ENCODE measurements at places on chromosomes 7 and 10.

DNA sequence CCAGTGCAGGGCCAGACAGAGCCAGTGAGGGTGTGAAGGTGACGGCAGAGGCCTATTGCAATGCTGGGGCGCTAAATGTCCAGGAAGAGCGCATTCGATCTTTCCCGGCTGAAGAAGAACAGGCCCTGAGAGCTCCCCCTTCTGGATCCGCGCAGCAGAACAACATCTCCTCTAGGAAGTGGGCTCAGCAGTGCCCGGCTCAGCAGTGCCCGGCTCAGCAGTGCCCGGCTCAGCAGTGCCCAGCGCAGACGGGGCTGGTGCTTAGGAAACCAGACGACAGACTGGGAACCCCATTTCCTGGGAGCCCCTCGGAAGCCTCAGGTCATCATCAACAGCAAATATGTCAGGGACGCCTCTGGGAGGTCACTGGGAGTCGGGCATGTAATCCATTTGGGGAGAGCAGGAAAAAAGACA lies 4.7 kb upstream of the NOS3 start:
- peak; percentile 21 for DNase-seq

DNA sequence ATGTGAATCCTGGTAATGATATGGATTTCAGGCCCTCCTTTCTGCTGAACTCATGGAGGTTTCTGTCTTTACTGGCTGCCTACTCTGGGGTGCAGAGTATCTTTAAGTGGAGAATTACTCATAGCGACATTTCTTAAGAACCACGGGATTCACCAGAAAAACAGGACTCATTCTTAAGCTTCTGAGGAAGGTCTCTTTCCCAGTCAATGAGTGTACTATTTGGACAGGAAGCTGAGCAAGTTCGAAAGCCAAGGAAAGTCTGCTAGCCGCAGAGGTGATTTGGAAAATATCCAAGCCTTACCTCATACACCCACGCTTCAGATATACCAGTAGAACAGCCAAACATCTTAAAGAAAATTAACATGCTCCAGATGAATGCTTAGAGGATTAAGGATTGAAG lies 377.6 kb upstream of the MYO3A start:
- no peak for DNase-seq

DNA sequence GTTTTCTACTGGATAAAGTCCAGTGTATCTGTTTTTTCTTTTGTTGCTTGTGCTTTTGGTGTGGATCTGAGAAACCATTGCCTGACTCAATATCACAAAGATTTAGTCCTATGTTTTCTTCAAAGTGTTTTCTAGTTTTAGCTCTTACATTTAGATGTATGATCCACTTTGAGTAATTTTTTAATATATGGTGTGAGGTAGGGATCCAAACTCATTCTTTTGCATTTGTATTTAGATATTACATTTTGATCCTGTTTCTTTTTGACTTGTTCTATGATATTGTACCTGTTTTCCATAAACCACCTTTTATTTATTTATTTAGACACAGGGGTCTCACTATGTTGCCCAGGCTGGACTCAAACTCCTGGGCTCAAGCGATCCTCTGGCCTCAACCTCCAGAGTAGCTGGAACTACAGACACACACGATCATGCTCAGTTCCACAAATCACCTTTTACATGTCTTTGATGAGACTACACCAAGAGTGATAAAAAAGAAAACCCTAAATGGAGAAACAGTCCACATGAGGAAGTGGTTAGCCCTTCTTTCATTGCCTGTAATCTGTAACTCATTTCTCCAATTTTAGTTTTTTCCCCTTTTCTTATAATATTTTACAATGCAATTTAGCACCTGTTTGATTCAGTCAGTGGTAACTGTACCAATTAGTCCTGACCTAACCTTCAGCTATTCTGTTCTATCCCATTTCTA lies 86.0 kb downstream of the SLC37A3 start:
- no peak for DNase-seq

DNA sequence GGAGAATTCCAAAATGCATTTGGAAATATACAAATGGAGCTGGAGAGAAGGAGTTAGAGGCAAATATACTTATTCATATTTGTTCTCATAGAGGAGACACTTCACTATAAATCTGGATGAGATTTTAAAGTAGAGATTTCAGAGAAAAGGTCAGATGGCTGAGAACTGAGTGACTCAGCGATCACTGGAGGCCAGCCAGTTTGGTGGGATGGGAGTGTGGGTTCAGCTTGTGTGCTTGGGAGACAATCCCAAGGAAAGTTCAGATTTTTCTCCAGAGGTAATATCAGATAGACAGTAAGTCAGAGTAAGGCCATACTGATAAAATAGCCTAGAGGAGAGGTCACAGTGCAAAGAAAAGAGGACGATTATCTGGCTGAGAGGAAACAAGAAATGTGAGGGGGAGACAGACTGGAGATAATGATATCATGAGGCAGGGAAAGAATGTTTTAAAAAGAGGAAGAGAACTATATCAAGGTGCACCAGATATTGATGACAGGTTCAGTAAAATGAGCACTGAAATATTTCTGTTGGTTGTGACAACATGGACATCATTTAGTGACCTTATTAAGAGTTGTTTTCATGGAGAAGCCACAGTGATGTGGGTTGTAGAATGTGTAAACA lies 67.0 kb downstream of the MDFIC start:
- no peak for DNase-seq

DNA sequence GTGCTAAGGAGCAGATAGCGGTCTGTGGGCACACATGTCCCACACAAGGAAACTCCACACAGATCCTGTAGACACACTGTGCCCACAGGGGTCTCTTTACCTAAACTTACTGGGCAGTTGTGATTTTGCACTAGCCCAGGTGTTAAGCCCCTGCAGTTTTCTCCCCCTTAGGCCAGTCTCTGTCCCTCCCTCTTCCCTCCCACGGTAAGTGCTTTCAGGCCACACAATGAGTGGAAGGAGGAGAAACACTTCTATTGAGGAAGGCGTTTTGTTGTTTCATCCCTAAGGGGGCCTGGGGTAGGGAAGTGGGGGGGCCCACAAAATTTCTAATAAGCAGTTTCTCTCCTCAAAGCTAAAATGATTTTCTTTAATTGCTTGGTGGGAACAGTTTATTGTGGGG lies 51.4 kb downstream of the FBXW4 start:
- DNase-seq: no peak

- no peak for DNase-seq
Measured at GRCh38 chr10:36943544-36943943, 181.9 kb upstream of the ANKRD30A start.

DNA sequence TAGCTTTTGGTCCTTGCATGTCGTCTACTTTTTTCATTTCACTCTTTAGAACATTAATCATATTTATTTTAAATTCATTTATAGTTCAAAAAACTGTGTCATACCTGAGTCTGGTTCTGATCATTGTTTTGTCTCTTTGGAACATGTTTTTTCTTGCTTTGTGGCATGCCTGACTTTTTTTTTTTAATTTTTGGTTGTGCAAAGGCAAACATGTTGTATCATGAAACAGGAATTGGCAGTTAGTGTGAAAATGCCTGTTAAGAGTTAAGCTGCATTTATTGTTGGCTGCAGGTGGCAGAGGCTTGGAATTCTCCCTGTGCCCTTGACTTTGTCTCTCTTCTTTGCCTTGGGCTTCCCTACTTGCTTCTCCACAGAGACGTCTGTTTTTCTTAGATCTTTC lies 525.0 kb upstream of the ADARB2 start:
- DNase-seq: no peak

- DNase-seq: no peak
Measured at GRCh38 chr7:926061-927030, 28.1 kb downstream of the ADAP1 start.

DNA sequence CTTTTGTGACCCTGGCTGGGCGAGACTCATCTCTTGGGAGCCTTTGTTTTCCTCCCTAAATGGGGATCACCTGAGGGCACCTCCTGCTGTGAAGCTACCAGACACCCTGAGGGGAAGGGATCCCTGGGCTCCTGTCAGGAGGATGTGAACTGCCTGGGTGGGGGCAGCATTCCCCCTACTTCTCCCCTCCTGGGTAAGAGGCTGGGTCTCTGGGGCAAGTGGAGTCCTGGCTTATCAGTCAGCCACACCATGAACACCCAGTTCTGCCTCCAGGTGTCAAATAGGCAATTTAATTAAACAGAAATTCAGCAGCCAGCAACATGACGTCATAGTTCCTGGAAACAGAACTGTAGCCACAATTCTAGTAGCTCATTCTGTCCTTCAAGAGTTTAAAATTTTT lies 97.7 kb upstream of the RET start:
- DNase-seq: peak; percentile 59

DNA sequence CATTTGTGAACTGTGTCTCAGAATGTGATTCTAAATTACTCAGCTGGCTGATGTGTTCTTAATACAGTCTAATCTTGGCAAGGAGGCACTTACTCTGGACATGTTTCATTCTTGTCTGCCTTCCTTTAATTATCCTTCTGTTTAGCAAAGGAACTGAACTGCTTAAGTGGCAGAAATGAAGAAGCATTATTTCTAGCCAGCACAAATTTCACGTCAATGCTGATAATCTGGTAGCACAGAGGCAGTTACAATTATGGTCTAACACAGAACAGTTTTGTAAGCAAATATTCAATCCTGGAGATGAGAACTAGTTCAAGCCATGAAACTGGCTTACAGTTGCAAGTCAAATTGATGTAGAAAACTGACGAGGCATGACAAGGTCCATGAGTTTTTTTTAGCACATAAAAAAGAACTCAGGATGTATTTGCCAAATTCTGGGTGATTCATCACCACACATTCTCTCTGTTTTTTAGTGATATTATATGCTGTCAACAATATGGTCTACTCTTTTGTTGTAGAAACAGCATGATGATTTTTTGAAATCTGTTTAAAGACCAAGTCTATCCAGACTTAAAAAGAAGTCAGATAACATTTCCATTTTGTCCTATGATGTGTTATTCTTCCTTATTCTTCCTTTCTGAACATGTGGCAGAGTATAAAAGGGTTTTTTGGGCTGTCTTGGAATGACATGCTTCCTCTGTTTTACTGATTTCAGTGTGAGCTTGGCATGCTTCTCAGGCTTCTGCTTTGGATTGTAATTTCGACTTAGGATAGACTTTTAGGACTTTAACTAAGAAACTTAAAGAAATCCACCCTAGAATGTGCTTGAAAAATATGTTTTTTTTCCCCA lies 154.8 kb downstream of the DNAJB9 start:
- DNase-seq: no peak

DNA sequence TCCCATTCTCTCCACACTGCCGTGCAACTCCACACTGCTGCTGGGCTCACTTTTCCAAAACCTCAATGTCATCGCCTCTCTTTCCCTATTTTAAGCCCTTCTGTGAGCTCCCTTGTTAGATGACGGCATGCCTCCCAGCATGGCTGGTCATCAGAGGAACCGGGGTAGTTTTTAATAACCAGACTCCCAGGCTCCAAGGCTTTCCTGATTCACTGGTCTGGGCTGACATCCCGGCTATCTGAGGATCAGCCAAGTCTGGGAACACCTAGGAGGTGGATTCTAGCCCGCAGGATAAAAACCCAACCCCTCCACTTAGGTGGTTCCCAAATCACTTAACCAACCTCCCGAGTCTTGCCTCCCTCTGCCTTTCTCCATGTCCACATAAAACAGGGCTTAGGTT lies 295.4 kb upstream of the FZD8 start:
- no peak for DNase-seq

GRCh38 chr7:127979113-127979727 lies 52.0 kb downstream of the LRRC4 start:
- DNase-seq: no peak

DNA sequence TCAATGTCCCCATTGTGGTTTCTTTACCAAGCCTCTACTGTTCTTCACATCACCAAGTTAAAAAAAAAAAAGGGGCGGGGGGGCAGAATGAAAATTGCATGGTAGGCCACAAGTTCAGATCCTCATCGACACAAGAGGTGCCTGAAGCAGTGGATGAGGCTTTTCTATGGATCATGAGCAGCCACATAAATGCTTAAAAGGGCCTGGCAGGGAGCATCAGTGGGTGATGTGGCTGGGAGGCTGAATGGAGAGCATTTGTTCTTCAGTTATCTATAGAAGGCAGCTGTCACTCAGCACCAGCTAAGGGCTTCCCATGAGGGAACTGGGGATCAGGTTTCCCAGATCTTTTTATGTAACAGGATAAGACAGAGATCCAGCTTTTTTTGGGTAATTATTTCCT lies 117.9 kb downstream of the CFTR start:
- DNase-seq: no peak

GRCh38 chr10:88333248-88333630 lies 249.9 kb downstream of the RNLS start:
- no peak for DNase-seq

GRCh38 chr7:54615537-54615936 lies 73.4 kb downstream of the VSTM2A start:
- DNase-seq: no peak

DNA sequence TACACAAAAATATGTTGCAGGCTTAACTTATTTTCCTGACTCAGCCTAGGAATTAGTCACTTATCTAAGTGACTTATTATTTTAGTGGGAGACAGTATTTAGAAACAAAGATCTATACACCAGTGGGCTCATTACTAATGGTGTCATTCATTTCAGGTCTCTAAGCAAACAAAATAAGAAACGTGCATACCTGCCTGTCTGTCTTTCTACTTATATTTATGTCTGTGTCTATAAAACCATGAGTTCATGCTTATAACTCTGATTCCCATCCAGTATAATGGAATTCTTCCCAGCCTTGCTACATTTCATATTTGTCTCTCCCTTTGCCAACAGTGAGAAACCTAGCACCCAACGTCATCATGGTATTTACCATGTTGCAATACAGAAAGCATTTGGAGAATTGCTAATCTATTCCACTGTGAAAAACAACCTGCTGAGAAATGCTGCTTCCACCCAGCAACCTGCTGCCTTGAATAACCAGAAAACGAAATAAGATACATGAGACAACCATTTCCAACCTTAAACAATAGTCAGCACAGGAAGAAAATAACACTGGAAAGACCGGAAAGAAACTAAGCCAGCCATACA lies 501.0 kb downstream of the GLRX3 start:
- DNase-seq: no peak

- no peak for DNase-seq
Measured at GRCh38 chr10:1187855-1188557, 131.8 kb downstream of the WDR37 start.

- no peak for DNase-seq
Measured at GRCh38 chr7:33903791-33904680, 1.3 kb upstream of the BMPER start.

GRCh38 chr10:125023862-125024496 lies 82.1 kb downstream of the ZRANB1 start:
- DNase-seq: no peak

- DNase-seq: no peak
Measured at GRCh38 chr7:88322151-88322550, 15.5 kb upstream of the STEAP4 start.

DNA sequence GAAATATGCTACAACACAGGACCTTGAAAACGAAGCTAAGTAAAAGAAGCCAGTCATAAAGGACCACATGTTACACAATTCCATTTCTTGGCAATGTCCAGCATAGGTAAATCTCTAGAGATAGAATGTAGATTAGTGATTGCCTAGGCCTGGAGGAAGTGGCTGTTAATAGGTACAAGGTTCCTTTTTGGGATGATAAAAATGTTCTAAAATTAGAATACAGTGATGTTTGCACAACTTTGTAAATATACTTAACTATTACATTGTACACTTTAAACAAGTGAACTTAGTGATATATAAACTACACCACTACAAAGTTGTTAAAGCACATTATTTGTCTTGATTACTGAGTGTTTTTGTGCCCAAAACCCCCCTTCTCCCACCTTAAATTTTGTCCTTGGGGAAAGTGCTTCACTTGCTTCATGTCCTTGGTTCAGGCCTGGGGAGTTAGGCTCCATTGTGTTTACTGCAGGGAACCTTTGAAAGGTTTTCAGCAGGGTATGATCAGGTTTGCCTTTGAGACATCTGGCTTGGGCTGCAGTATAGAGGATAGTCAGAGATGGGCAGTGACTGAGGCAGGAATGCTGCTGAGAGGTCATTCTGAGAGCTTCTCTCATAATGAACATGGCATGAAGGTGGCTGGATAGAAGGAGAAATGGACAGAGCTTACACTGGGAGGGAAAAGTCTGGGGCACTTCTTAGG lies 1052.6 kb downstream of the REEP3 start:
- no peak for DNase-seq

Measured in CD4-positive, CD25-positive, alpha-beta regulatory T cell (primary cell).